ENCODE measurements at places on chromosomes 7 and 10.
A peak's percentile ranks its signal among the peaks of the same experiment; 100 is the strongest.

- peaks cover 2% of the 10 kb centered on the region for H3K4me1 ChIP-seq
- H3K27ac ChIP-seq = no peak overlapping the region
- no peak overlapping the region for H3K4me3 ChIP-seq
- H3K36me3 ChIP-seq = no peaks in the 10 kb centered on the region
- H3K27me3 ChIP-seq = no peaks in the 10 kb centered on the region
Observed at GRCh38 chr10:102811346-102811745, 25.9 kb downstream of the CYP17A1 start.

DNA sequence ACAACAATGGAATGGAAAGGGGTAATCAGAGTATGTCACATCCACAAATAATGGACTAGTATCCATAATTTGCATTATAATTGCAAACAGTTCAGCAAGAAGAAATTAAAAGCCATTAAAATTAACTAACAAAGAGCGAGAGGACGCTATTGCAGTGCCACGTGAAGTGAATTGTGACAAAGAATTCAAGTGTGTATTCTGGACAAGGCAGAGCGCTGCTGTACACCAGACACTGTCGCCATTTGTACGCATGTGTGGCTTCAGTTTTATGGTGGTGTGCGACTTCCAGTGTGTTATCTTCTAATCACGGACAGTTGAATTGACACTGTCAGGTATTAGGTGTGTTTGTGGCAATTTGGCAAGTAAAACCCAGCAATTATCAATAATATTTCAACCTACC, 11.3 kb downstream of the CYP3A5 start:
- H3K27ac ChIP-seq = no peak overlapping the region
- no peaks in the 10 kb centered on the region for H3K4me1 ChIP-seq
- no peak for DNase-seq
- H3K4me3 ChIP-seq = no peak overlapping the region
- no peaks in the 10 kb centered on the region for H3K27me3 ChIP-seq

DNA sequence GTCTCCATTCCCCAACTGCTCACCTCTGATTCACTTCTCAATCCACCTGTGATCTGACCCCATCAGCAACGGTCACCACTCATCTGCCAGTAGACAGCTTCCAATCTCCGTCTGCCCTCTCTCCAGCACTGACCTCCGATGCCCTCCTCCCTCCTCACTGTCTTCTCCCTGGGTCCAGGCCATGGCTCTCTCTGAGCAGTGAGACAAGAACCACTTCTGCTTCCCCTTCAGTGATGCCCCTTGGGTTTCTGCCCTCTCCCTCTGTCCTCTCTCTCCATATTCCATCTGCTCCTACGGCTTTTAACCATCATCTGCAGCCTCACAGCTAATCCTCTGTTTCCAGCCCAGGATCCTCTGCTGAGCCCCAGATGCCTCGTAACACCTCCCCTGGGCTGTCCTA, 55.5 kb upstream of the OPALIN start:
- DNase-seq = no peak
- H3K4me3 ChIP-seq = no peak overlapping the region
- H3K27ac ChIP-seq = no peak overlapping the region
- H3K27me3 ChIP-seq = no peaks in the 10 kb centered on the region
- H3K4me1 ChIP-seq = no peaks in the 10 kb centered on the region

- H3K4me3 ChIP-seq = no peak overlapping the region
- no peaks in the 10 kb centered on the region for H3K36me3 ChIP-seq
- H3K4me1 ChIP-seq = no peaks in the 10 kb centered on the region
- no peak overlapping the region for H3K27ac ChIP-seq
- no peaks in the 10 kb centered on the region for H3K27me3 ChIP-seq
- DNase-seq = no peak
Observed at GRCh38 chr7:127979113-127979727, 52.0 kb downstream of the LRRC4 start.

DNA sequence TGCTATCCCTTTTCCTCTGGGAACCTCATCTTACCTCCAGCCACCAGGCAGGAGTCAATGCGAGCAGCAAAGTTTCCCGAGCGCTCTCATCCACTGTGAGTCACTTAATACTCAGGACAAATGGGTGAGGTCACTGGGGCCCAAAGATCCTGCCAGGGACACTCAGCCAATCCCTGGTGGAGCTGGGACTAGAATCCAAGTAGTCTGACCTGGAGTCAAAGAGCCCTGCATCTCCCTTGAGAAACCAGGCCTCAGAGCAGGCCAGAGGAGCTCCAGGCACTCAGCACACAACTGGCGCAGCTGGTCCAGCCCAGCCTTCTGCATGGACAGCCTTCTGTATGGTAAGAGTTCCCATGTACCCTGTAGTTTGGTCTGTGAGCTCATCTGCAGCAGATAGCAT, 142.3 kb downstream of the MAPK8 start:
- H3K36me3 ChIP-seq = no peaks in the 10 kb centered on the region
- DNase-seq = peak; percentile 23
- H3K4me3 ChIP-seq = no peak overlapping the region

DNA sequence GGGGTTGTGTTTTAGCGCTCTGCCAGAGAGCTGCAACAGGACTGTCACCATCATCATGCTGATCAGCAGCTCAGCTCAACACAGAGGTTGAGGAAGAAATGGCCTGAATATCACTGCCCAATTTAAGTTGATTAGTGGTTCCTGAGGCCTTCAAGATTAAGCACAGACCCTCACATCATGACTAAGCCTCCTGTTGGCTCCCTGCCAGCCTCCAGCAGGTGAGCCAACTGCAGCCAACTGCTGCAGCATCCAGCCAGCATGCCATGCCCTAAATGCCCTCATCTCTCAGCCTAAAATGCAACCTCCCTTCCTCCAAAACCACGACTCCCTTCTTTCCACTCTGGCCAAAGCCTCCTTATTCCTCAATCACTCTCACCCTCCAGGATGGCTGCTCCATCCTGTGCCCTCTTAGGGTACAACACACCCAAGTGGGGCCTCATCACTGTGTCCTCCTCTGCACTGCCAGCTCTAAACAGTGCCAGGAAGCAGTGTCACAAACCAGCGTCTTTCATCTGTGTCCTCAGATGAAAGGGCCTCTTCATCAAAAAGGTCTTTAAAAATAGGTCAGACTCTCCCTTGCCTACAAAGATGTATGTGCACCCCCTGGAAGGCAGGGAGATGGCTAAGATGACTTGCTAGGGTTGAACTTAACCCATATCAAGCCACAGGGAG, 259.3 kb downstream of the ZEB1 start:
- no peak for DNase-seq
- no peak overlapping the region for H3K27ac ChIP-seq
- H3K36me3 ChIP-seq = no peaks in the 10 kb centered on the region
- H3K4me1 ChIP-seq = peaks cover 7% of the 10 kb centered on the region
- H3K27me3 ChIP-seq = no peaks in the 10 kb centered on the region

DNA sequence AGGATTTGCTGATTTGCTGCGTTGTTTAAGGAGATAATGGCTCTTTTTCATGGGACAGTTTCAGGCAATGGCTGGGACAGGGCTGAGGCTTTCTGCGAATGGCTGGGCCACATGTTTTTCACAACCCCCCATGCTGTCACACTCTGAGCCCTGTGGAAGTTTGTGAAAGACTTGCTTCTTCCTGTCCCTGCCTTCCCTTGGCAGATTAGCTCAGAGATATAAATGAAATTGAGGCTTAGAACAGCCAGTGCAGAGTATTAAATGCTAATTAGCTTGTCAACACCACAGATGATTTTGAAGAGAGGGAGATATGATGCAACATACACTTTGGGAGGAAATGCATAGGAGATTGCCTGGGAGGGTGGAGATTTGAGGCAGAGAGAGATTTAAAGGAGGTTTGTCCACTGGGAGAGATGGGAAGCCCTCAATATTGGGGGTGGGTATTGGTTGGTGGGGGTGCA, 232.0 kb downstream of the SH2D4B start:
- H3K4me3 ChIP-seq = no peak overlapping the region
- no peaks in the 10 kb centered on the region for H3K27me3 ChIP-seq
- no peaks in the 10 kb centered on the region for H3K36me3 ChIP-seq
- H3K27ac ChIP-seq = no peak overlapping the region

DNA sequence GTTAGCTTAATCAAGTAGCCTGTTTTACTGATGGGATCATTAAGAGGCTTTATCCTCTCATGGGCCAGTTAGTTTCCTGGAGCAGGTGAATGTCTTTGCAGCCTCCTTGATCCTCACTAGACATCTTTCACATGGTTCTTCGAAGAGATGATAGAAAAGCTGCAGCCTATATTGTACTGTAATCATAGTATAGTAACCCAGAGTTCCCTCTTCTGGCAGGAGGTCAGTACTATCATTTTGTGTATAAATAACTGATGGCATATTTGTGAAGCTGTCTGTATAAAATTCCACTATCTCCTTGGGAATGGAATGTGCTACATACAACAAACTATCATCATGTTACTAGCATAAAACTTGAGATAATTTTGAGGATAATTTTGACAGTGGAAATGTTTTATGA, 123.8 kb upstream of the PRPS1L1 start:
- H3K4me3 ChIP-seq = no peak overlapping the region
- no peaks in the 10 kb centered on the region for H3K27me3 ChIP-seq
- H3K27ac ChIP-seq = no peak overlapping the region
- DNase-seq = no peak

DNA sequence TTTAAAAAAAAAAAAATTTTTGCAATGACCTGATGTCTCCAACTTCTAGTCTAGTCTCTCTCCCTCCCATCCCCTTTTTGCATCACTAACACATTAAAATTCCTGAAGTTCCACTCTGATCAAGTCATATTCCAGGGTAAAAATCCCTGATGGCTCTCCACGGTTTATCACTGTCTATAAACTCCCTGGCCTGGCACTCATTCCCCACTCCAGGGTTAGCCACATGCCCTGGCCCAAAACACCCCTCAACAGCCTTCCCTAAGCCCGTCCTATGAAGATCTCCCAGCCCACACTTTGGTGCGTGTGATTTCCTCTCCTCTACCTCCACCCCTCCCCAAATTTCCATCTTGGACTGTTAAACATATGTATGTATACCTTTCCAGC, 125.4 kb downstream of the JAZF1 start:
- no peak overlapping the region for H3K27ac ChIP-seq
- no peaks in the 10 kb centered on the region for H3K27me3 ChIP-seq
- no peak overlapping the region for H3K4me3 ChIP-seq

DNA sequence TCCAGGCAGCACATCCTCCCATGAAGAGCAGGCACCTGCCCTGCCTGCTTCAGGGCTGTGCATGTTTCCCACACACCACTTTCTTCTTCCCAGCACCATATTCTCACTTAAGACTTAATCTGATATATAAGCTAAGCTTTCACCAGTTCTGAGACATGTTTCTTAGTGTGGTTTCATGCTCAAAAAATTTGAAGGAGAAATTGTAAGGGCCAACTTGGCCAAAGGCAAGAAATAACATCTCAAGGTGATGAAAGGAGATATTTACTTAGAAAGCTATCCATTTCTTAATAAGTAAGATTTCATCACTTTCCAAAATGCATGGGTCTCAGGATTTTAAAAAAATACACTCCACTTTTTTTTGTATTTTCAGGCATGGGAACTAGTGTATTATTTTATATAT, 468.1 kb upstream of the AKR1E2 start:
- H3K36me3 ChIP-seq = no peaks in the 10 kb centered on the region
- H3K27me3 ChIP-seq = no peaks in the 10 kb centered on the region
- H3K27ac ChIP-seq = no peak overlapping the region
- H3K4me3 ChIP-seq = no peak overlapping the region
- no peaks in the 10 kb centered on the region for H3K4me1 ChIP-seq

- no peaks in the 10 kb centered on the region for H3K27me3 ChIP-seq
- DNase-seq = no peak
- no peak overlapping the region for H3K27ac ChIP-seq
- H3K36me3 ChIP-seq = no peaks in the 10 kb centered on the region
Observed at GRCh38 chr10:70863470-70864160, 24.8 kb downstream of the PCBD1 start.

GRCh38 chr7:142790056-142790455, 19.3 kb downstream of the PRSS2 start:
- no peak for DNase-seq
- H3K4me1 ChIP-seq = no peaks in the 10 kb centered on the region
- no peak overlapping the region for H3K4me3 ChIP-seq
- H3K36me3 ChIP-seq = no peaks in the 10 kb centered on the region
- H3K27me3 ChIP-seq = no peaks in the 10 kb centered on the region

GRCh38 chr10:95350830-95351228, 60.0 kb upstream of the PDLIM1 start:
- DNase-seq = no peak
- no peaks in the 10 kb centered on the region for H3K36me3 ChIP-seq
- peaks cover 5% of the 10 kb centered on the region for H3K4me1 ChIP-seq
- no peak overlapping the region for H3K27ac ChIP-seq
- no peak overlapping the region for H3K4me3 ChIP-seq
- H3K27me3 ChIP-seq = no peaks in the 10 kb centered on the region

DNA sequence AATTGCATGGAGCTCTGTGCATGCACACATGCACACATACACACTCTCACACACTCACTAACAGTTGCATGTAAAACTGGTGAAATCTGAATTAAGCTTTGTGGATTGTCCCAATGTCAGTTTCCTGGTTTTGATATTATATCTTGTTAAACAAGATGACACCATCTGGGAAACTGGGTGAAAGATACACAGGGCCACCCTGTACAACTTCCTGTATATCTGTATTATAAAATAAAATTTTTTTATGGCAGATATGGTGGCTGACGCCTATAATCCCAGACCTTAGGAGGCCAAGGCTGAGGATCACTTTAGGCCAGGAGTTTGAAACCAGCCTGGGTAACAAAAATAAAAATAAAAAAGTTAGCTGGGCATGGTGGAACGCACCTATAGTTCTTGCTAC, 87.4 kb downstream of the PTPN20 start:
- no peak overlapping the region for H3K27ac ChIP-seq
- no peaks in the 10 kb centered on the region for H3K4me1 ChIP-seq
- no peak for DNase-seq
- H3K4me3 ChIP-seq = no peak overlapping the region
- no peaks in the 10 kb centered on the region for H3K27me3 ChIP-seq
- no peaks in the 10 kb centered on the region for H3K36me3 ChIP-seq

- H3K27me3 ChIP-seq = no peaks in the 10 kb centered on the region
- DNase-seq = no peak
- H3K36me3 ChIP-seq = no peaks in the 10 kb centered on the region
Observed at GRCh38 chr7:152451356-152451755, 15.6 kb upstream of the KMT2C start.

DNA sequence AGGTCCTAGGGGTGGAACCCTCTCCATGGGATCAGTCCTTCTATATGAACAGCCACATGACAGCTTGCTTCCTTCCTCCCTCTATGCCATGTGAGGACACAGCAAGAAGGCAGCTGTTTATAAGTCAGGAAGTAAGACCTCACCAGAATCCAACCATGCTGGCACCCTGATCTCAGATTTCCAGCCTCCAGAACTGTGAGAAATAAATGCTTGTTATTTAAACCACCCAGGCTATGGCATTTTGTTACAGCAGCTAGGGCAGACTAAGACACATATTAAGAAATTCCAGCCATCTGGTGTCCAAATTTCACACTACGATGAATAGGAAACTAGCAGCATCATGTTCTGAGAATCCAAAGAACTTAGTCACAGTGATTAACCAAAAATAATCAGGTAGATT, 140.1 kb downstream of the ZFAND4 start:
- H3K27me3 ChIP-seq = no peaks in the 10 kb centered on the region
- H3K4me3 ChIP-seq = no peak overlapping the region
- H3K36me3 ChIP-seq = no peaks in the 10 kb centered on the region
- no peaks in the 10 kb centered on the region for H3K4me1 ChIP-seq
- no peak overlapping the region for H3K27ac ChIP-seq
